ENCODE measurements at places on chromosomes 16 and 17.
A peak's percentile ranks its signal among the peaks of the same experiment; 100 is the strongest.

GRCh38 chr17:4475001-4475400 is 23.7 kb upstream of the SPNS2 start:
- no peak overlapping the region for H3K4me3 ChIP-seq
- no peak for DNase-seq
- H3K4me1 ChIP-seq = no peaks in the 10 kb centered on the region
- no peak overlapping the region for H3K27ac ChIP-seq
- H3K27me3 ChIP-seq = no peaks in the 10 kb centered on the region

GRCh38 chr17:45132320-45132571 is at the start of gene PLCD3:
PLCD3 (minus strand) TSS chr17:45132515; CDS start chr17:45132410, 105 bp downstream.
- H3K4me1 ChIP-seq = peaks cover 49% of the 10 kb centered on the region
- peak within 1 kb of the TSS; percentile 75 for H3K27ac ChIP-seq
- H3K27me3 ChIP-seq = no peaks in the 10 kb centered on the region

- no peak for DNase-seq
- H3K4me3 ChIP-seq = no peak overlapping the region
- peaks cover 4% of the 10 kb centered on the region for H3K4me1 ChIP-seq
Observed at GRCh38 chr17:66831383-66832210, 3.3 kb upstream of the CACNG5 start.

GRCh38 chr17:13106171-13106570 is 88.3 kb upstream of the ELAC2 start:
- no peaks in the 10 kb centered on the region for H3K36me3 ChIP-seq
- no peak for DNase-seq
- H3K27ac ChIP-seq = no peak overlapping the region

GRCh38 chr17:12789075-12789480 is 220 bp upstream of the ARHGAP44 start:
- peak; percentile 56 for DNase-seq
- no peaks in the 10 kb centered on the region for H3K4me1 ChIP-seq
- no peaks in the 10 kb centered on the region for H3K36me3 ChIP-seq
- no peak overlapping the region for H3K27ac ChIP-seq
- H3K4me3 ChIP-seq = peak overlapping the region; percentile 56

GRCh38 chr17:29085223-29085622 is 42.3 kb downstream of the PIPOX start:
- no peaks in the 10 kb centered on the region for H3K36me3 ChIP-seq
- H3K4me1 ChIP-seq = no peaks in the 10 kb centered on the region
- H3K4me3 ChIP-seq = no peak overlapping the region

DNA sequence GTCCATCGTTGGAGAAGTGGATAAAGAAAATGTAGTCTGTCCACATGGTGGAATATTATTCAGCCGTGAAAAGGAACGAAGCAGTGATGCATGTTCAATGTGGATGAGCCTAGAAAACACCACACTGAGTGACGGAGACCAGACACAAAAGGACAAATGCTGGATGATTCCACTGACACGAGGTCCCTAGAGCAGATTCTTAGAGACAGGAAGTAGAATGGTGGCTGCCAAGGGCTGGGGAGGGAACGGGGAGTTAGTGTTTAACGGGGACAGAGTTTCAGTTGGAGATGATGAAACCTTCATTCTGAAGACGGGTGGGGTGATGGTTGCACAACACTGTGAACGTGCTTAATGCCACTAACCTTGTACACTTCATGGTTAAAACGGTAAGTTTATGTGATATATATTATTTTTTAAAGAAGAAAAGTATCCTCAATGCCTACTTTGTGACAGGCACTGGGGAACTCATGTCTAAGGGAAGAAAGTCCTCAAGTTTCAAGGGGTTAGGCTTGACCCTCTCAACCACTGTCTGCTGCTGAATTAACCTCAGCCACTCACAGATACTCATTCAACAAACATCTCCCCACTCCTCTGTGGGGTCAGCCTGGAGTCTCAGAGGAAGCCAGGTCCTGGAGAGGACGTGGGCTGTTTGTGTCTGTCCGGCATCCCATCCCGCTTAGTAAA is 17.6 kb downstream of the C16orf74 start:
- no peak for DNase-seq
- no peaks in the 10 kb centered on the region for H3K27me3 ChIP-seq
- no peak overlapping the region for H3K4me3 ChIP-seq
- H3K27ac ChIP-seq = no peak overlapping the region
- no peaks in the 10 kb centered on the region for H3K36me3 ChIP-seq

DNA sequence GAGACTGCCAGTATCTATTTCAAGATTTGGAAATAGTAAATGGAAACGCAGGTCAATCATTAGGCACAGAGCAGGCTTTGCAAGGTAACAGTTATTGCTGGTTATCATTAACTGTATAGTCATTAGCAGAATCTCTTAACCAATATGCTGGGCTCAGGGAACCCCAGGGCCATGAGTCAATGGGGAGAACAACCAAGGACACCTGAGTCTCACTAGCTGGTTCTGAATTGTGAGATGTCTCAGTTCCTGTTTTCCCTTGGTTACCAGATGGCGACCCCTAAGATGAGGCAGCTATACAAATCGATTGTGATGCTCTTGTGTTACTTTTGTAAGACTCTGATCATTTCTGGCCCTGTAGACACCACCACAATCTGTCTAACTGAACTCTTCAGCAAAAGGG is 385.3 kb downstream of the HAPSTR1 start:
- no peak overlapping the region for H3K4me3 ChIP-seq
- H3K4me1 ChIP-seq = no peaks in the 10 kb centered on the region
- H3K27me3 ChIP-seq = no peaks in the 10 kb centered on the region
- no peak for DNase-seq

- no peaks in the 10 kb centered on the region for H3K4me1 ChIP-seq
- no peak overlapping the region for H3K4me3 ChIP-seq
- H3K27me3 ChIP-seq = no peaks in the 10 kb centered on the region
- no peaks in the 10 kb centered on the region for H3K36me3 ChIP-seq
Observed at GRCh38 chr16:23609929-23610328, 13.8 kb upstream of the NDUFAB1 start.
